CD4-positive, alpha-beta T cell (primary cell): ENCODE measurements at places on chromosomes 7 and 10. TPM values are rescaled to one million over a fixed set of nuclear protein-coding genes. Genes with fewer than 3 reads are reported as not detected.

OR6V1 gene
- not detected for total RNA-seq

MPP7 gene
- 30.4 TPM for total RNA-seq

TMEM248 gene
- 67.4 TPM for total RNA-seq

ATOH7 gene
- total RNA-seq = not detected

CALHM1 gene
- total RNA-seq = not detected

FANK1 gene
- total RNA-seq = 0.25 TPM

TRIL gene
- total RNA-seq = not detected

PNLIPRP1 gene
- total RNA-seq = not detected

OGDHL gene
- not detected for total RNA-seq

IFIT2 gene
- total RNA-seq = 38.9 TPM

MAGI2 gene
- not detected for total RNA-seq

FRMPD2 gene
- not detected for total RNA-seq

LRRC4 gene
- total RNA-seq = 1.1 TPM

DHX32 gene
- total RNA-seq = 1.7 TPM

EN2 gene
- not detected for total RNA-seq

ODAD2 gene
- total RNA-seq = not detected

GNAT3 gene
- not detected for total RNA-seq

UNCX gene
- not detected for total RNA-seq

CCDC7 gene
- 69.4 TPM for total RNA-seq

PDK4 gene
- not detected for total RNA-seq

FXYD4 gene
- not detected for total RNA-seq

PTF1A gene
- total RNA-seq = not detected

SLC29A3 gene
- 2.3 TPM for total RNA-seq

SOSTDC1 gene
- not detected for total RNA-seq

PNLIP gene
- total RNA-seq = not detected

CYP3A7 gene
- total RNA-seq = not detected

AGMO gene
- total RNA-seq = not detected

HMX3 gene
- not detected for total RNA-seq

CLCN1 gene
- total RNA-seq = not detected

CRTAC1 gene
- not detected for total RNA-seq

BAMBI gene
- 2.9 TPM for total RNA-seq

PBLD gene
- 1.7 TPM for total RNA-seq

PIP gene
- total RNA-seq = not detected

CLDN4 gene
- total RNA-seq = 0.14 TPM

EBLN1 gene
- total RNA-seq = not detected

BPGM gene
- 46.3 TPM for total RNA-seq

ETV1 gene
- total RNA-seq = not detected

DGKI gene
- total RNA-seq = not detected

MRLN gene
- 0.56 TPM for total RNA-seq

SSMEM1 gene
- total RNA-seq = not detected
